ENCODE measurements at places on chromosomes 4 and X.

GRCh38 chr4:87243426-87244053, 23.1 kb upstream of the KLHL8 start:
- no peak for DNase-seq

- DNase-seq: no peak
These were observed 146.3 kb downstream of the GRIA3 start for GRCh38 chrX:123330229-123330942.

GRCh38 chr4:140423106-140423505, 4.3 kb downstream of the CLGN start:
- no peak for DNase-seq

- DNase-seq: no peak
These were observed 444.7 kb downstream of the IQCM start for GRCh38 chr4:149370785-149371420.

DNA sequence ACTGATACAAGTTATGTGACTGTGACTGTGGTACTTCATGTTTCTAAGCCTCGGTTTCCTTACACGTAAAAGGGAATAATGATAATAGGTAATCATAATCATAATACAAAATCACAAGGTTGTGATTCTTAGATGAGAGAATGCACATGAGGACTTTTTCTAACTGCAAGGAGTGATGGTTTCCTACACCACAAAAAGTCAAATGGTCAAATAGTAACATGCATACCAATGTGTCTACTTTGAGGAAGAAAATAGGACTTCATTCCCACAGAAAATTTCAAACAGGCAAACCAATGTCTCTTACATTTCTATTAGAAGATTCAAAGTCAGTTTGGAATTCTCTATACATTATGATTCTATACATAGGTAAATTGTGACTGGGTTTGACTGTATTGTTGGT, 368.7 kb upstream of the FTHL17 start:
- no peak for DNase-seq

GRCh38 chr4:168755598-168756477, 254.2 kb downstream of the CBR4 start:
- no peak for DNase-seq

GRCh38 chrX:123809854-123810375, 49.9 kb upstream of the XIAP start:
- no peak for DNase-seq

- DNase-seq: no peak
These were observed 54.2 kb upstream of the GRID2 start for GRCh38 chr4:92249541-92249940.

DNA sequence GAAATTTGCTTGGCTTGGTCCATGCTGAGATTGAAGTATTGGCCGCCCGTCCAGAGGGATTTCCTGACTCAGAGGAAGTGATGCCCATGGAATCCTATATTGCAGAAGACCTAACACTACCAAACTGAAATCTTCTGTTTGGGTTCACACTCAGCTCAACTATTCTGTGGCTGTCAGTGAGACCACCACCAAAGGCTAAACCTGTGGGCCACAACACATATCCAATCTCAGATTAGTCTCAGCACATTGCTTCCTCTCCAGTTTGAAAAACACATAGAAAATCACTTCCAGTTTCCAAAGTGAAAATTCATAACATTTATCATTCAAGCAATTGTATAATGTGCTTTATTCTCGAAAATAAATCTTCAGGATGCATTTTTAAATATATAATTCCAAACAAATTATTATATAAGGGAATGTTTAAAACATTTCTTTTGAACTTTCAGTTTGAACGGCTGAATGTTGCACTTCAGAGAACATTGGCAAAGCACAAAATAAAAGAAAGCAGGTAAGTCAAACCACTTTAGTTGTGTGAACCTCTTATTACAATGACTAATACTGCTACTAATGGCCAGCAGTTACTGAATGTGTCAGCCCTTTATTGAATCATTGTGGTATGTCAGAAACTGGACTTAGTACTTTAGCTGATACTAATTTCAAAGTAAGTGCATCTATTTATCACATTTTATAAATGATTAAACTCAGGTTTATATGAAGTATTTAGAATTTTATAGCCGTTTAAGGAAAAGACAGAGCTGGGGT, 37.0 kb downstream of the GUCY1A1 start:
- no peak for DNase-seq

GRCh38 chrX:40009890-40010289, 87.9 kb downstream of the BCOR start:
- no peak for DNase-seq

Data from activated naive CD4-positive, alpha-beta T cell (primary cell).